ENCODE measurements at places on chromosomes 11 and 22. TPM values are rescaled to one million over a fixed set of nuclear protein-coding genes. Genes with fewer than 3 reads are reported as not detected.

Gene DGCR6
- polyA plus RNA-seq, result 1.8 TPM

Gene ANO9
- 12.8 TPM for polyA plus RNA-seq

Gene DNAJB7
- not detected for polyA plus RNA-seq

- no peak for DNase-seq
Measured at GRCh38 chr11:132751516-132752250, 780.6 kb downstream of the OPCML start.

- no peak for DNase-seq
Measured at GRCh38 chr22:23501261-23501619, 78.8 kb downstream of the IGLL1 start.

- DNase-seq, result no peak
Measured at GRCh38 chr22:37267661-37268413, 14.5 kb upstream of the CYTH4 start.

GRCh38 chr22:23751441-23751996, 607 bp upstream of the ZNF70 start:
- no peak for DNase-seq

DNA sequence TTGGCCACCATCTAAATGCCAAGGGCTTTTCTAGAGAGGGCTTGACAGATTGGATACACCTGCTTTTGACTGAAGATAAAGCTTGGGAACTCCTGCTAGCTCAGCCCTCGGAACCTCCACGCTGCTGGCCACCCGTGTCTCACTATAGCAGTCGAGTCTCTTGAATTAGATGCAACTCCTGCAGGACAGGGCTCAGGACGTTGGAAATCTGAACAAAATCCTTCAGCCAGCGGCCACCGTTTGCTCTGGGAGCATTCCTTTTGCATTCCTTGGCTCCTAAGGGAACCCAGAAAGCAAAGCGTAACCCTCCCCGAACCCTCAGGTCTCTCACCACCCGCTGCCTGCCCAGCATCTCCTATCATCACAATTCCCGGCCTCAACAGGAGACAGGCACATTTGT, 77.8 kb downstream of the GRIK4 start:
- no peak for DNase-seq

- no peak for DNase-seq
Measured at GRCh38 chr22:40050258-40050657, 55.5 kb downstream of the FAM83F start.

DNA sequence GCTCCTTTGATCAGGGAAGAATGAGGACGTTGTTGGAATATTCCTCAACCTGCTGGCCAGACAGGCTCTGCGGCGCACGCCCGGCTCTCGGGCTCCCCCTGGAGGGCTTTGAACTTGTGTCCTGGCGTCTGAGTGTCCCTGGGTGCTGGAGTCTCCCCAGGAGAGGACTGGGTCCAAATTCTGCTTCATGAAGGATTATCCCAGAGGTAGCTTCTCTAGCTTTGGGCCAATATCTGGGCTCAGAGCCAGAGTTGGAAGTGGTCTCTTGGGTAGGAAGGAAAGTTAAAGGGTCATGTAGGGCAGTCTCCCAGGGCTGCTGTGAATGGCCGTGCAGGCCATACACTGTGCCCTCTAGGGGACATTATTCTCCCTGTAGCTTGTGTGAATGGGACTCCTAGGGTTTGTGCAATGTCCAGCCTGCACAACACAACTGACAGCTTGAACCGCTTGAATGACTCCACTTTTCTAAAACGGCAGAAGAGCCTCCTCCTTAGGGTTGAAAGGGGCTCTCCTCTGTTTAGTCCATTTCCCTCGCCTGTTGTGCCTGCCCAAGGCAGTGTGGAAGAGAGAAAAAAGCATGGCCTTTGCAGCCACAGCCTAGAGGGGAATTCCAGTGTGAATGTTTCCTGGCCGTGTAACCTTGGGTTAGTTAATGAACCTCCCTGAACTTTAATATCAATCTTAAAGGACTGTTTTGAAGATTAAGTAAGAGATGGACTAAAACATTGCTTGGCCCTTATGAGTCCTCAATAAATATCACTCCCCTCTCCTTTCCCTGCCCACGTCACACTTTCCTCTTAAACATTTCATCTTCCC, 111.2 kb upstream of the THY1 start:
- peak; percentile 86 for DNase-seq

DNA sequence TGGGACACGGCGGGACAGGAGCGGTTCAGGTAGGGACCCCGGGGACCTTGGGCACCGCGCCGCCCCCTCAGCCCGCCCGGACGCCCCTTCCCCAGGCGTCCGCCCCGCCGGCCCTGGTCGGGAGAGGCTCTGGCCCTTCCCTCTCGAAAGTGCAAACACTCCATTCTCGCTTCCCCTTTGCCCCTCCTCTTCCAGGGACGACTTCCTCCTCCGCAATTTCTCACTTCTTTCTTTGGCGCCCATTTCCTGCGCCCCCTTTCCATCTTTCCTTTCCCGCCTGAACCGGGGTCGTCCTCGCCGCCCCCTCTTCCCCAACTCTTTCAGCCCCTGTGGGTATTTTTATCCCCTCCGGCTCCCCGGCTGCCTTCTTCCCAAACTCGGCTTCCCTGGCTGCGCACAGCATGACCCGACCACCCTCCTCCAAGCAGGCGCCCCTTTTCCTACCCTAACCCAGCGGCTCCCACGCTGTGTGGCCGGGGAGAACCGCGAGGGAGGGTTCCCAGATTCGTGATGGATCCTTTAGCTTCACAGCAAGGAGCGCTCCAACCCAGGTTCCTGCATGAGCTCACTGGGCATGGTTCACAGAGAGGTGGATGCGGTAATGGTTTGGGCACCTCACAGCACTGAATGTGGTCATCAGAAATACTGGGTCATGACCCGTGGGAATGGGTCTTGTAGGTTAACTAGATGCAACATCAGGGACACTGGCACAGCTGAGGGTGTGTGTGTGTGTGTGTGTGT, 689 bp downstream of the RAB39A start:
- DNase-seq, result no peak

GRCh38 chr22:49087716-49088601, 739.7 kb downstream of the BRD1 start:
- no peak for DNase-seq

GRCh38 chr22:45877036-45877380, 100.0 kb downstream of the WNT7B start:
- DNase-seq, result no peak

DNA sequence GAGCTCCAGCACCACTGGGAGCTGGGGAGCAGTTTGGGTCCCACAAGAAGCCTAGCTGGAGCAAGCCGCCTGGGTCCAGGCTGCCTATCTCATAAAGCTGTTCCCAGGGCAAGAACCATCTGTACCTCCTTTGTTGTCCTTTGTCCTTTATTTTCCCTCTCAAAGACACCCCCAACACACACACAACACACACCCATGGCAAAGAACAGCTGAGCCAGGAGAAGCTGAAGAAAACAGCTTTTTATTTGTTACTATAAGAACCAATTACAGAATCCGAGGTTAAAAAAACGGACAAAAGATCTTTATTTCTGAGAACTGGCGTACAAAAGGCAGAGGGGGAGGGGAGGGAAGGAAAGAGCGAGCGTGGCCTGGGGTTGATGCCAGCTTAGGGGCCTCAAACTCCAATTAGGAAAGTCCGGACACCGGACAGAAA, 1.7 kb upstream of the TUT1 start:
- DNase-seq, result no peak

DNA sequence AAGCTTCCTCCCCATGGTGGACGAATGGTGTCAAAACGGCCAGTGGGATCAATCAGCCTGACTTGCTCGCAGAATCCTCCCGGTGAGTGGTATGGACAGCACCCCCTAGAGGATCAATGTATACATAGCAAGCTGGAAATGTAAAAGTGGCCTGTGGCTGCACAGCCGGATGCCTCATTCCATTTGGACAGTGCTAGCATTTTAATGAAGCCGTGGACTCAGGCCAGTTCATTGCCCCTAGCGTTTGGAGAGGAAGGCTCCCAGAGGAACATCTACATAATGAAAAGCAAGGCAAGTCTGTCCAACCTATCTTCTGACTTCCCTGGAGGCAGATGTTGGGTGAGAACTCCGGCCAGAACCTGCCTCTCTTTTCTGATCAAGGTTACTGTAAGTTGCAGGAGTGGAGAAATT, 942.3 kb downstream of the NTM start:
- no peak for DNase-seq

GRCh38 chr22:20000246-20001081, 16.2 kb downstream of the ARVCF start:
- peak; percentile 72 for DNase-seq
